ENCODE measurements at places on chromosomes 3 and 15.

- no peak for DNase-seq
These were observed 198.8 kb upstream of the TGFBR2 start for GRCh38 chr3:30407651-30408050.

- DNase-seq = no peak
These were observed 20.5 kb downstream of the BOC start for GRCh38 chr3:113231827-113232253.

DNA sequence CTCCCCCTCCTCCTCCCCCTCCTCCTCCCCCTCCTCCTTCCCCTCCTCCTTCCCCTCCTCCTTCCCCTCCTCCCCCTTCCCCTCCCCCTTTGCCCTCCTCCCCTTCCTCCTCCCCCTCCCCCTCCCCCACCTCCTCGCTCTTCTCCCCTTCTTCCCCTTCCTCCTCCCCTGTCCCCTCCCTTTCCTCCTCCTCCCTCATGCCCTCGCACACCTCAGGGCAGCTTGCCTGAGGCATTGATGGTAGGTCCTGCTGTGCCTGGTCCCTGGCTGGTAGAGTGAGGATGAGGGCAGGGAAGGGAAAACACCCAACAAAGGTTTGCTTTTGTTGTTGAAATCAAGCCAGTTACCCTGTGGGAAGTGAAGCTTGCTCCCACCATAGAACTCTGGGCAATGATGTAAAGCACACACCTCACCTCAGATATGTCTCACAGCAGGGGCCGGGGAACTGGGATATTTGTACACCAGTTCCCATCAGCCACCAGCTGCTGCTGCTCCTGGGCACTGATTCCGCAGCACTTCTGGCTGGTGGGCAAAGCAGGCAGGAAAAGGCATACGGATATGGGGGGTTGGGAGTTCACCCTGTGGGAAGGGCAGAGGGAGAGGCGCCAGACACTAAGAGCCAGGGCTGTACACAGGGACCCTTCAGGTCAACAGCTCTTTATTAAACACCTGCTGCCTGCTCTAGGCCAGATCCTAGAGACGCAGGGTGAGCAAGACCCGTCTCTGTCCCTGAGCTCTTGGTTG, 13.8 kb downstream of the ISG20 start:
- DNase-seq = no peak

GRCh38 chr3:134017490-134017889, 12.2 kb downstream of the SLCO2A1 start:
- DNase-seq = no peak

All from activated CD4-positive, alpha-beta T cell treated with anti-CD3 and anti-CD28 coated beads, Interleukin-2, amount 10 ng/mL, durations not matched to agents 24 days and 14 days (primary cell).